Fibroblast of skin of left biceps (primary cell): ENCODE measurements at places on chromosomes 11 and 22.

GRCh38 chr11:106733635-106734034 is 284.6 kb downstream of the GUCY1A2 start:
- peak; percentile 40 for DNase-seq

DNA sequence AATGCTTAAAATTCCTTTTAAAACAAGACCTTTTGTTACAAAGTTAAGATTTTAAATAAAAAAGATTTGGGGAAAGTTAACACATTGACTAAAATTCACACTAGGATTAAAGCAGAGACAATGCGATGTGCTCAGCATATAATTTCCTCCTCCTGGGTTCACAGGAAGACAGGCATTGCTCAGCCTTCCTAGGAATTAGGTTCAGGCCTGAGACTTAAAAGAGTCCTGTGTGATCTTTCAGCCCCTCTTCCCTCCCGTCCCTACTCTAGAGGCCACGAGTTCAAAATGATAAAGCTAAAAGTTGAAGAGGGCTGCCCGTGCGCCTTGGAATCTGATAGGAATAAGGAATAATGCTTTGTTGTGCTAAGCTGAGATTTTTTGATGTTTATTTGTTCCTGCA is 218.6 kb downstream of the KIRREL3 start:
- no peak for DNase-seq

- no peak for DNase-seq
These were observed 321.1 kb downstream of the MN1 start for GRCh38 chr22:27480487-27480886.

GRCh38 chr11:123122852-123123251 is 60.9 kb upstream of the HSPA8 start:
- DNase-seq, result no peak

DNA sequence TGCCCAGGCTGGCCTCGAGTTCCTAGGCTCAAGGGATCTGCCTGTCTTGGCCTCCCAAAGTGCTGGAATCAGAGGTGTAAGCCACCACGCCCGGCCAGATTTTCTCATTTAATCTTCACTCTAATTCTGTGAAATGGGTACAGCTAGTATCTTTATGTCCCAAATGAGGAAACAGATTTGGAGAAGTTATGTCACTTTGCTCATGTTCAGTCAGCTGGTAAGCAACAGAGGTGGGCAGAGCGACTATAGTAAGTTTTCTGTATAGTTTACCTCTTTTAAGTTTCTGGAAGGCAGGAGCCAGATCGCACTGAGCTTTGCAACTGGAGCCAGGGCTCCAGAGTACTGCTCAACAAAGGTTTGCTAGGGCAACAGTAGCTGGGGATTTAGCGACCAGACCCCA is 33.2 kb downstream of the RCOR2 start:
- DNase-seq, result no peak

DNA sequence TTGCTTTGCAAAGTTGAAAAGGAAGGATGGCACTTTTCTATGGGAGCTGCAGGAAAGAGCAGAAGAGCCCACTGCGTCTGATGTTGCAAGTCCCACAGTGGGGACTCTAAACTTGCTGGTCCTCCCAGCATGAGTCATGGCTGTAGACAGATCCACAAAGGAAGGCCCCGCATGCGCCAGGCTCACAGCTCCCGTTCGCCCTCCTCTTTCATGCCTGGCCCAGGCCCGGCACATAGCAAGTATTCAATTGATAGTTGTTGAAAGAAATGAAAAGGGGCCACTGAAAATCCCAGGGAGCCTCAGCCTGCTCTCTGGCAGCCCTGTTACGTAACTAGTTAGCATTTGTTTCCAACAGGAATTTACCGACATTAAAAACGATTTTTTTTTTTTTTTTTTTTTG is 18.9 kb downstream of the AP1B1 start:
- DNase-seq, result no peak

DNA sequence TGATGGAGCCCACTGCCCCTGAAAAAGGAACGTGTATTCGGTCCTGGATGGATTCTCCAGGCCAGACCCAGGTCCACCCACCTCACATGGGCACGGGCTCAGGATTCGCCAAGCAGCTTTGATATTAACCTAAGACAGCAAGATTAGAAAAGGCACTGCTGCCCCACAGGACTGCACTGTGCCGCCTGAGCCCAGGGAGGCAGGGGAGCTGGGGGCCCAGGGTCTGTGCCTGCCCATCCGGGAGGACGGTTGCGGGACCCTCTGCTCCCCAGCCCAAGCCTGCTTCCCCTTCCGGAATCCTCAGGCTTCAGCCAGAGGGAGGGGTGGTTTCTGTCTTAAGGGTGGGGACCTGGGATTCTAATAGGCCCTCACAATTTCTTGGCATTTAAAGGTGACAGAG is 13.5 kb upstream of the VSIG10L2 start:
- DNase-seq, result no peak

- DNase-seq, result no peak
These were observed 15.7 kb upstream of the ADSL start for GRCh38 chr22:40330615-40331014.

GRCh38 chr11:128470081-128470480 is 117.3 kb downstream of the ETS1 start:
- DNase-seq, result no peak

GRCh38 chr22:36081023-36081431 is 52.4 kb upstream of the RBFOX2 start:
- peak; percentile 51 for DNase-seq

DNA sequence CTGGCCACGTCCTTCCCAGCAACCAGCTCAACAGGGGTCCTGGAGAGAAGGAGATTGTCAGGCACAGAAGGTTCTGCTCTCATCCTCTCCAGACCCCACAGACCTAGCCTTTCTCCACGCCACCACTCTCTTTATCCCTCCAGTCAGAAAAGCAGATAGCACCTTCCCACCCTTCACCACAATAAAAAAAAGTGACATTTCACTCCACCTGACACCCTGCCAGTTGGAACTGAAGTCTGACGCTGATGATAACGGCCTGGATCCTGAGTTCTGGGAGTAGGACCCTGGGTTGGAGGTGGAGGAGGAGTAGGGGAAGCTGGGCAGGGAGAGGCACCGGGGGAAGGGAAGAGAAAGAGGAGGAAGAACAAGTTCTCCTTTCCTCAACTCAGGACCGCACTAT is 127.5 kb upstream of the ANO1 start:
- no peak for DNase-seq

DNA sequence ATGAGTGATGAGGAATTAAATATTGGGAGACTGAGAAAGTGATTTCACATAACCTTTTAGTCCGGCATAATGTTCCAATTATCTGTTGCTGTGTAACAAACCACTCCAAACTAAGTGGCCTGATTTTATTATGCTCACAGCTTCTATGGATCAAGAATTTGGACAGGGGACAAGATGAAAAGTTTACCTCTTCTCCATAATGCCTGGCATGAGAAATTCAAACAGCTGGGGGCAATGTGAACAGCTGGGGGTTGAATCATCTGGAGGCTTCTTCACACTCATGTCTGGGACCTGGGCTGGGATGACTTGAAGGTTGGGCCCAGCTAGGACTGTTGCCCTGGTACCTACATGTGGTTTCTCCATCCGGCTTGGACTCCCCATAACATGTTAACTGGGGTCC is 99.4 kb upstream of the DRD2 start:
- no peak for DNase-seq

DNA sequence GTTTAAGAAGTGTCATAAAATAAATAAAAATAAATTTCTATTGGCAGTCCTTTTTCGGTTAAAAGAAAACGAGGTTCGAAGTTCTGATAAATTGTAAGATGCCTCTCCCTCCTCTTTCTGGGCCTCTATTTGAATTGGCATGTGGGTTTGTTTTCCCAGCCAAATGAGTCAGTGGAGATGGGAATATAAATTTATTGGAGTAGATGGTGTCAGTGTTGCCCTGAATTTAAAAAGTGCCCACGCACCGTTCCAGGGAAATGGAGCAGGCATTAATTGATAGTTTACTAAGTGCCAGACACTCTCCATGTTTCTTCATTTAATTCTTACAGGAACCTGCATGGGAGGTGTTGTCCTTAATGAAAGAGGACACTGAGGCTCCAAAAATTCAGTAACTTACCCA is 119.2 kb downstream of the FEZ1 start:
- no peak for DNase-seq

- no peak for DNase-seq
These were observed 20.2 kb upstream of the PRDM10 start for GRCh38 chr11:130022799-130023198.

DNA sequence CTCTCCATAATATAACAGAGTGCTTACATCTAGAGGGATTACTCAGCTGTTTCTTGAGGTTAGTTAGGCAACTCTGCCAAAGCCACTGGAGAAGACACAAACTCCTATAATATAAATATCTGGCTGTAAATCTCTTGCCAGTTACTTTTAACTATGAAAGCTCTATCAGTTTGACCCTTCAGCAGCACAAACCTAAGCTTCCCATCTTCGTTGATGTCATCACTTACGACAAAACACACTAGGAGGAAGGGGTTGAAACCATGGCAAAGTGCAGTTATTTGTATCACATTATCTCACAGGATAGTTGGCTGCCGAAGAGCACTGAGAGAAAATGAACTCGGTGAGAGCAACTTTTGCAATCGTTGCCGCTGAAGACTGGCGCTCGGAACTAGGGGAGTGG is 922.1 kb downstream of the OPCML start:
- DNase-seq, result peak; percentile 21

- DNase-seq, result no peak
These were observed 1.6 kb upstream of the KRTAP5-1 start for GRCh38 chr11:1586699-1587098.

GRCh38 chr11:66388780-66389386 is 17.3 kb upstream of the SLC29A2 start:
- DNase-seq, result no peak

DNA sequence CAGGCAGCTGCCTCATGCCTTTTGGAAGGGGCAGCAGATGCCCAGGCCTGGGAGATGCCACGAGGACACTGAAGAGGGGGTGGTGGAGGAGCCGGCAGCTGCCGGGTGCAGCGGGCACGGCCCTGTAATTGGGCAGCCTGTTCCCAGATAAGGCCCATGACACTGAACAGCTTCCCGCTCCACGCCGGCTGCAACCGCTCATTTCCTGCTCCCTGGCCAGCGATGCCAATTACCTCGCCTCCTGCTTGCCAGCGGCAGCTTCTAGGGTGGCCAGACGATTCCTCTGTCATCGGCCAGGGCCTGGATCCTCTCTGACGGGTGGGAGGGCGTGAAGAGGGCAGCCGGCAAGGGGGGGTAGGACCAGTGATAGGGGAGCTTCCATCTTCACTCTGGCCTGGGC is 22.8 kb downstream of the FLRT1 start:
- no peak for DNase-seq

DNA sequence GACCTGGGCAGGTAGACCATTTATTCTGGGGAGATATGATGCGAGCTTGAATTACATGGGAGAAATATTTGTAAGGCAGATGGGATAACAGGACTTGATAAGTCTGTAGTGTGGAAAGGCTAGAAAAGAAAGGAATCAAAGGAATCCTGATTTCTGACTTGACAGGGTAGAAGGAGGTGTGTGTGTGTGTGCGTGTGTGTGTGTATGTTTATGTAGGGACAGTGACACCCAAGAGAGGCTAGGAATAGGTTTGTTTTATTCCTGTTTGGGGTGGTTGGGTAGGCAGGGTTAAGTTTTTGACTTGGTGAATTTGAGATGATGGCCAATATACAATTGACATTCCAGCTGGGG is 390 bp upstream of the HTATIP2 start:
- no peak for DNase-seq

GRCh38 chr11:64020976-64021756 is 14.6 kb upstream of the FLRT1 start:
- DNase-seq, result no peak

DNA sequence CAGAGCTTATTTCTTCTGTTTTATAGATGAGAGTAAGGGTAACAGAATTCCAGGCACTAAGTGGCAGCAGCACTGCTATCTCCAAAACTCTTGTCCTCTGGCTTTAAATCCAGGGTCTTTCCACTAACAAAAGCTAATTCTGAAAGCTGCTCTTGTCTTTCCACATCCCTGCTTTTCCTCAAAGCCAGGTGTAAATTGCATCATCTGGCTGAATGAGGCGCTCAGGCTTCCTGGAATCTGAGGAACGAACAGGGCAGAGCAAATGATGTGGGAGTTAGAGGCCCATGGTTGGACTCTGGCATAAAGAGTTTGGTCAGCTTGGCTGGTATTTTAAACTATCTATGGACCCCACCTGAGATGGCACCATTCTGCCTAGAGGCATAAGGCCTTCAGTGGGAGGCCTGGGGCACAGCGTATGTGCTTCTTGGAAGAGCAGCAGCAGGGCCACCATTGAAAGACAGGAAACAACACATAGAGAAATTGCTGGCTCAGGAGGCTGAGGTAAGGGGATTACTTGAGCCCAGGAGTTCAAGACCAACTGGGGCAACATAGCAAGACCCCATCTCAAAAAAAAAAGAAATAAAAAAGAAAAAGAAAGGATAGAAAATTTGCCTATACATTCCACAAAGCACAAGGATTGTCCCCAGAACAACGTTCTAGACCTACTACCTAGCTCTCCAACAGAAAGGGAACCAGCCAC is 1.9 kb downstream of the KCNJ5 start:
- DNase-seq, result no peak

GRCh38 chr11:69899957-69900821 is 81.0 kb upstream of the FGF3 start:
- DNase-seq, result no peak

DNA sequence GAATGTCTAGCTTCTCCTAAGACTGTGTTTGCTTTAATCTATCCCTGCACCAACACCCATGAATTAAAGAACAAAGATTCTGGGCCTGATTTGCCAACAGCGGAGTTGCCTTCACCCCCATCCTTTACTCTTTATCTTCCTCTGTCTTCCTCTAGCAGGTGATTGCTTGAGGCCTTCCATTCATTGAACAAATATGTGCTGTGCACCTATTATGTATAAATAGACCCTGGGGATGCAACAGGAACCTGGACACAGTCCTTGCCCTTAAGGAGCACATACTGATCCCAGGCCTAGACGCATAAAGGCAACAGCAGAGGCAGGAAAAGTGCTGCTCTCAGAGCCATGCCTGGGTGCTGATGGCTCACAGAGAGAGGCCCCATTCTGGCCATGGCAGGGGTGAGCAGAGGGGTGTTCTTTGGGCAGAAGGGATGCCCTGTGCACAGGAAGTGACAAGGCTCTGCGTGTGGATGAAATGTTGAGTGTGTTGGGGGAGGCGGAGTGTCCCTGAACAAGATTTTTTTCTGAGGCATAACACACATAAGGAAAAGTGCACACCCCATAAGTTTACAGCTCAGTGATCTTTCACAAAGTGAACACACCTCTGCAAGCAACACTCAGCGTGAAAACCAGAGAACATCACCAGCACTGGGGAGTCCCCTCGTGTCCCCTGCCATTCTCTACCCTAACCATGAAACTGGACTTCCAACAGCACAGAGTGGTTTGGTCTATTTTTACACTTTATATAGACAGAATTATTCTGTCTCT is 145.9 kb downstream of the GRIK4 start:
- DNase-seq, result no peak

GRCh38 chr11:16807306-16807705 is 68.9 kb downstream of the C11orf58 start:
- no peak for DNase-seq

DNA sequence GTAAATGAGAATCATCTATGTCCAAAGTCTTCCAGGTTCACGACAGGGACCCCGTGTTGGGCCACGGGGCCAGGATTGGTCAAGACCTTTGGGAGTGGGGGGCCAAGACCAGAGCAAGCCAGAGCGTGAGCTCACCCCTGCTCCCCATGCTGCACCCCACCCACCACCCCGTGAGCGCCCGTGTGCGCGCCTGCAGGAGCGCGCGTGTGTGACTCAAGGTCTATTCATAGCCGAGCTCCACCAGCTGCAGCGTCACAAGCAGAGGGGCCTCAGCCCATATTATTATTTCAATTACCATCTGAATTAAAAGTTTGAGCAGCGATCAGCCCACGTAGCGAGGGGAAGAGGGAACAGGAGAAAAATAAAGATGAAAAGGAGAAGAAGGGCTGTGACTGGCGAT is 5.2 kb downstream of the KCNJ4 start:
- no peak for DNase-seq

- DNase-seq, result no peak
These were observed 19.6 kb downstream of the BRD1 start for GRCh38 chr22:49807780-49808708.
